ENCODE measurements at places on chromosomes 6 and 20.

DNA sequence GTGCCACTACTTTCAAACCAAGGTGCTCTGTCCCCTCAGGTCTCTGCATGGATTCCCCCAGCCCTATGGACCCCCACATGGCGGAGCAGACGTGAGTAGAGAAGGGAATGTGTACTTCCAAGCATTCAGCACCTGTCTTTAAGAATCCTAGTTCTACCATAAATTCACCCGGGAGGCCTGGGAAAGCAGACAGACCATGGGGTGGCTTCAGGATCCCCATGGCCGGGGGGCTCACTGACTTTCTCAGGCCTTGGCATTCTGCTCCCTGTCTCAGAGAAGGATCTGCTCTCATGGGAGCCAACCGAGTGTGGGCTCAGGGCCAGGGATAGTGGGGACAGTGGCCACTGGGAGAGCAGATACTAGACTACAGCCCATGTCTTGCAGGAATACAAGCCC lies 2.3 kb downstream of the CDC25B start:
- no peak for DNase-seq

GRCh38 chr20:10902174-10902573 lies 228.4 kb upstream of the JAG1 start:
- DNase-seq = no peak

- DNase-seq = no peak
Measured at GRCh38 chr6:157666729-157667128, 156.3 kb upstream of the SNX9 start.

- DNase-seq = peak; percentile 99
Measured at GRCh38 chr20:10922941-10923340, 249.1 kb upstream of the JAG1 start.

DNA sequence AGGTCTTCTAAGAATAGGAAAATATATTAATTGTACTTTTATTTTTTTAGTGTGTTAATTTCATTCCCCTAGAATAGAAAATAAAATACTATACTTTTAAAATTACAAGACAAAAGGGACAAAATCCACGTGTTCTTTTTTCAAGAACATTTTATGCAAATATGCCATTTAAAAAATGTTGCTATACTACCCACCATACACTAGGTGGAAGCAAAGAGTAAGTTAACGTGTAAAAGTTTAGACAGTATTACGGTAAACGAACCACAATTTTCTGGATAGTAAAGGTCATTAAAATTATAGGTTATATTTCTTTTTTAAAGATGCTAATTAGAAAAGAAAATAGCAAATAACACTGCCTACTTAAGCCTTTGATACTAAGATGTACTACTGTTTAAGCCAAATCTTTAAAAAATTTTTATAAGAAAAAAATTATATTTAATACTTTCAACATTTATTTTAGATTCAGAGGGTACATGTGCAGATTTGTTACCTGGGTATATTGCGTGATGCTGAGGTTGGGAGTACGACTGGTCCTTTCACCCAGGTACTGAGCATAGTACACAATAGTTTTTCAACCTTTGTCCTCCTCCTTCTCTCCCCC lies 287.6 kb downstream of the PHF3 start:
- DNase-seq = peak; percentile 31

DNA sequence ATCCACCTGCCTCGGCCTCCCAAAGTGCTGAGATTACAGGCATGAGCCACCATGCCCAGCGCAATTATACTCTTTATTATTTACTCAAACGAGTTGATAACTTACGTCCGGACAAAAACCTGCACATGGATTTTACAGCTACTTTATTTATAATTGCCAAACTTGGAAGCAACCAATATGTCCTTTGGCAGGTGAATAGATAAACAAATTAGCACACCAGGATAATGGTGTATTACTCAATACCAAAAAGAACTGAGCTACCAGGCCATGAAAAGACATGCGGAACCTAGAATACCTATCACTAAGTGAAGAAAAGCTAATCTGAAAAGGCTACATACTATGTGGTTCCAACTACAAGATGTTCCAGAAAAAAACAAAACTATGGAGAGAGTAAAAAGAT lies 168.1 kb downstream of the ASCC3 start:
- DNase-seq = no peak

GRCh38 chr20:59623583-59623982 lies 19.2 kb downstream of the PHACTR3 start:
- no peak for DNase-seq

GRCh38 chr20:57596998-57597939 lies 23.0 kb downstream of the ZBP1 start:
- peak; percentile 46 for DNase-seq

DNA sequence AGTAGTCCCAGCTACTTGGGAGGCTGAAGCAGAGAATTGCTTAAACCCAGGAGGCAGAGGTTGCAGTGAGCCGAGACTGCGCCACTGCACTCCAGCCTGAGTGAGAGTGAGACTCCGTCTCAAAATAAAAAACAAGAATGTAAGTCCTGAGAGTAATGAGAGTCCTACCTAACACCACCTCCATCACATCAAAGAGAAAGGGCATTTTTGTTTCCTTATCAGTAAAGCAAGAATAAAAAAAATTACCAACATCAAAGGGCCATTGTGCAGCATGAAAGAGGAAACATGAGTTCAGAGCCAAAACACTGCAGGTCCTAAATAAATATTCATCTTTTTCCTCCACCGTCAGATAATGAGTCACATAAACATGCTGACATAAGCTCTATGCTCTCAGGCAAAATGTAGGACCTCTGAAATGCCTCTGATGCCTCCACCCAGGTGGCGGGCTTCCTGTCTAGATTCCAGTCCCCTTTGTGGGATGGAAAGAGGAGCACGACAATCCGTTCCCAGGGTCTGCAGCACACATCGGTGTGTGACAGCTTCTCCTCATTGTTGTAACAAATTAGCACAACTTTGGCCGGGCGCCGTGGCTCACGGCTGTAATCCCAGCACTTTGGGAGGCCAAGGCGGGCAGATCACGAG lies 7.2 kb downstream of the ATP9A start:
- peak; percentile 36 for DNase-seq

DNA sequence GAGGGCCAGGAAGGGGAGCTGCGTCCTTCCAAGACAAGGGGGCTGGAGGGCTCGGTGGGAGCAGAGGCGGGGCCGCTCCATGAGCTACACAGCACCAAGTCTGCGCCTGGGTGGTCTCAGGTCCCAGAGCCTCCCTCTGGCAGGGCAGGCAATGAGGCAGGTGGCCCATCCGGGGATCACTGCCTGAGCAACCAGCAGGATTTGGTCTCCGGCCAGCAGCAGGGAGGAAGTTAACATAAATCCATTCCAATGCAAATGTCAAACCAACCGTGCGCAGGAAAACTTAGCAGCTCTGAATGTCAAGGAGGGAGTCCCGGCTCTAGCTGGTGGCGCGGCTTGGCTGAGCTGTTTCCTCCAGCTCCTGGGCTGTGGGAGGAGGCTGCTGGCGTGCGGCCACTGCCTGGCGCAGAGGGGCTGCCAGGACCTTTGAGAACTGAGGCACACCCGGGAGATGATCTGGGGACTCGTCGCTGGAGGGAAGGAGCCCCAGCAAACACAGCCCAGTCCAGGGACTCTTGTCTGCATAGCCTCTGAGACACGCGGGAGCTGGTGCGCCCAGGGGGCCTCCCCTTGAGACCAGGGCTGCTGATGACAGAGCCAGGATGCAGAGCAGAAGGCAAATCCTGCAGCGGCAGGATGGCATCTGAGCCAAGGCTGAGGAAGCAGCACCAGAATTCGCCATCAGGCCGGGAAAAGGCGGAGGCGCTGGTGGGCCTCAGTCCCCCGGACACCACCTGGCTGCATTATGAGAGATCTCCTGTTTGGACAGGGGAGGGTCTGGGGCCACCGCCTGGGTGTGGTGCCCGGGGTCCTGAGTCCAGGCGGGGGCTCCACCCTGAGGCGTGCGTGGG lies 33.1 kb upstream of the CHRNA4 start:
- DNase-seq = no peak

GRCh38 chr6:125843593-125843992 lies 52.8 kb downstream of the NCOA7 start:
- no peak for DNase-seq

DNA sequence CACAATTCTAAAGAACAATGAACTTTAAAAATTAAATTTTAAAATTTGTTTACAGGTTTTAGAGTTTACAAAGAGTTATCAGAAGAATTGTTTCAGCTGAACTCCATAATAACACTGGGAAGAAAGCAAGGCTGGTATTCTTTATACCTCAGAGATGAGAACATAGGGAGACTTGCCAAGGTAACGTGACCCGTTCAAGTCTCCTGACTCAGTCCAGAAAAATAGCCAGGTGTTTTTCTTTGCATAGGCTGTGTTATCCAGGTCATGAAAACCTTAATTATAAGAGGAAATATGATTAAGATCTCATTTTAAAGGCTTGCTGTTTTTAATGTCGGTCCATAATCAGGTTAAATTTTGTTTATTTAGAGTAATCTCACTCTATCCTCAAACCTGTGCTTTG lies 8.5 kb upstream of the C6orf141 start:
- DNase-seq = no peak

- no peak for DNase-seq
Measured at GRCh38 chr20:62064770-62065673, 659 bp downstream of the TAF4 start.

DNA sequence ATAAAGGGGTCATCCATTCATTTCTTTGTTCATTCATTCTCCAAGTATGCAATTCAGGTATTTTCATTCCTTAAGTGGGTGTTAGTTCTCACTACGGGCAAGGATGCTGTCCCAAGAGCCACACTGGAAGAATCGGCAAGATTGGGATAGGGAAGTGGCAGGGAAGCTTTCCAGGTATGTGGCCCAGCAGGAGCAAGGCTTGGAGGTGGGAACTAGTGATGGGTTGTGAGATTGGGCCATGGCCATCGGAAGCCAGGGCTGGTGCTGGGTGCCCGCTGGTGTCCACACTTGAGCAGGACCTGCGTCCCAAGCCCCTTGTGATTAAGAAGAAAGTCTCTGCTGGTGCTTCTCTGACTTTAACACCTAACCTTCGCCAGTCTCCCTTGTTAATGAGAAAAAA lies 15.1 kb downstream of the VSTM2L start:
- no peak for DNase-seq

DNA sequence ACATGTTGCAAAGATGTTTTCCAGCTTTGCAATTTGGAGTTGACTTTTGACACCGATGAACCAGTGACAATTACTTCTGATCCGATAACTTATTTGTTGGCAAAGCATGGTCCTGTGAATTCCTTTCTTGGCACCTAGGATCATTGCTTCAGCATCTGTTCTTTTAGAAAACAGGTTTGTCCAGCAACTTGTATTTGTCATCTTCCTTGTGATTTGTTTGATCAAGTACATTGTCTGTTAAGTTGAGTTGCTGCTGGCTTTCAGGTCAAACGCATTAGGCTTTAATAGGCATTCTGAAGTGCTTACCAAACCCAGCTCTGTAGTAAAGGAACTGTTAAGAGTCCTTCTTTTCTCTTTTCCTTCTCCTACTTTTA lies 192.4 kb upstream of the ZNF217 start:
- no peak for DNase-seq

DNA sequence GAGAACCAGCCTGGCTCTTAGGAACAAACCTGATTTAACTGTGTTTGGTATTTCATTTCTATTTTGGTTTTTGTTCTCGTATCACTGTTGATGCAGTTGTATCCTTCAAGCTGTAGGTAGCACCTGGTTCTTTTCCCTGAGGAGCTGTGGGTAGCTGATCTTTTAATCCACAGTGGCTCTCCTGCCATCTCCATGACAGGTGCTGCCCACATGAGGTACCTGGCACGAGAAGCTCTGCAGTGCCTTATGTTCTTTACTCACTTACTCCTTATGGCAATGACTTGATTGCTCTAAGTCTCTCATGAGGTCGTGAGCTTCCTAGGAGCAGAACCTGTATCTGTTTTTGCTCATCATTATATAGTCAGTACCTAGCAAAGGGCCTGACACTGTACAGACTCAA lies 74.3 kb upstream of the EMILIN3 start:
- no peak for DNase-seq

DNA sequence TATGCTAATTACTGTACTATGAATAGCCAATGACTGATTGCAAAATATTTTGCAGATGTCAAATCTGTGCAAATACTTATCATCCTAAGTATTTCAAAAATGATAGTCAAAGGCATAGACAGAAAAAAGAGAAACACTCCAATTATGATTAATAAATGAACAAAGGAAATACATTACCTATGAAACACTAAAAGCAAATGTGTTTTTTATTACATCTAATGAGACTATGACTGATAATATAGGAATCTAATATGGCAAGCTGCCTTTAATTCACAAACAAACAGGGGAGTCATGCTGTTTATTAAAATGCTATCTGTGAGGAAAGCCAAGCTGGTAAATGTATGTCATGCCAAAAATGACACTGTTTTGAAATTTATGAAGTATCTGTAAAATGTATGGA lies 713.2 kb upstream of the NRSN1 start:
- no peak for DNase-seq

DNA sequence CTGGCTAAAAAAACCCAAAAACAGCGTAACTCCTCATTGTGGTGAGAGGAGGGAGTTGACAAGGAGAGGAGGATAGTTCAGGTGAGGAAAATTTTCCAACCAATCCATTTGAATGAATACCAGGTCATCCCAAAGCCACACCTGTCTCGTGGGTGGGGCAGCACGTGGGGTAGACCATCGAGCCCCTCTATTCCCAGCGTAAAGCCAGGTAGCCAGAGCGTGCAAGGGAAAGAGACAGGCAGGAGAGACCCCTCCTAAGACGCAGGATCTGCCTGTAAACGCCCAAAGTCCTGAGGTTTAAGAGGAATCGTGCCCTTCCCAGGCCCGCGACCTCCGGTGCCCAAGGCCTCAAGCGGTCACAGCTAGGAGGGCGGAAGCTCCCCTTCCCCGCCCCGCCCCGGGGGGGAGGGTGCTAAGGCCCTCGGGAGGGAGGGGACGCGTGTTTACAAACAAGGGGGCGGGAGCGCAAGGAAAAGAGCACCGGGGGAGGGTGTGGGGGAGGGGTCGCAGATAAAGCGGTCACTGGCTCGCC lies 712 bp downstream of the RXRB start:
- DNase-seq = peak; percentile 66

DNA sequence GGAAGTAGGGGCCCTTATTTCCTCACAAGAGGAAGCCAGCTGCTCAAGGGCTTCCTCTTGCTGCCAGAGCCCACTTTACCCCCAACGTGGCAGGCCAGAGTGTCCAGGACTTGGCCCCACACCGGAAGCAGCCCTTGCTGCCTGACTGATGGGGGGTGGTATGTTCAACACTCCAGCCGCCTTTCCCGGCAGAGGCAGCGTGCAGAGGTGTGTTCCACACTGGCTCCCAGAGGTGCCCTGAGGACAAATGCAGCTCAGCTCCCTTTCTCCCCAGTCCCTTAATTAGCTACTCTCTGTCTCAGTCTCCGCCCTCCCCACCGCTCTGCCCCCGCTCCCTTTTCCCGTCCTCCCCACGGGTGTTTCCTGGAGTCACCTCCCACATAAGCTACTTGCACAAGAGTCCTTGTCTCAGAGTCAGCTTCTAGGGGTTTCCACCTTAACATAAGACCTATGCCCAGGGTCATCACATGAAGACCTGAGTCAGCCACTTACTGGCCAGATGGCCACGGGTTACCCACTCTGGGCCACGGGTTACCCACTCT lies 61.7 kb upstream of the SHLD1 start:
- no peak for DNase-seq
